NCI-H510A (cell line): ENCODE measurements at places on chromosomes 13 and 19.

GRCh38 chr19:56596676-56597075 is 1.6 kb downstream of the ZNF71 start:
- DNase-seq: no peak

- DNase-seq: no peak
These were observed at the start of gene COX7A1 for GRCh38 chr19:36152352-36153091. Gene COX7A1, minus strand, starts transcription at chr19:36152447. Its CDS starts 40 bp downstream, at chr19:36152407.

GRCh38 chr13:97043302-97043701 is 49.0 kb upstream of the OXGR1 start:
- no peak for DNase-seq

- no peak for DNase-seq
These were observed 17.4 kb downstream of the NALCN start for GRCh38 chr13:101398920-101399319.

DNA sequence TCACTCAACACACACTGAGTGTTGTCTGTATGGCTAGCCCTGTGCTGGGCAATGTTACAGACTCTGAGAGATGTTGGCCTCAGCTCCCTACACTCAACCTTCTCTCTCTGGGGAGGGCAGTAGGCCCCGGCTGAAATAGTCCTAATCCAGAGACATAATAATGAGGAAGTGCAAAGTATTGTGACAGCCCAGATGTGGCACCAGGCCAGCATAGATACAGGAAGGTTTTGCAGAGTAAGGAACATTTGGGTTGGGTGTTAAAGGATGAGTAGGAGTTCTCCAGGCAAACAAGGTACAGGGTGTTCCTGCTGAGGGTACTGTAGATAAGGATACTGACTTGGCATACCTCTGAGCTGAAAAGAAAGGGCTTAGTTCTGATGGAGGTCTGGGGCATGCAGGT is 2.4 kb downstream of the LIN7B start:
- no peak for DNase-seq

DNA sequence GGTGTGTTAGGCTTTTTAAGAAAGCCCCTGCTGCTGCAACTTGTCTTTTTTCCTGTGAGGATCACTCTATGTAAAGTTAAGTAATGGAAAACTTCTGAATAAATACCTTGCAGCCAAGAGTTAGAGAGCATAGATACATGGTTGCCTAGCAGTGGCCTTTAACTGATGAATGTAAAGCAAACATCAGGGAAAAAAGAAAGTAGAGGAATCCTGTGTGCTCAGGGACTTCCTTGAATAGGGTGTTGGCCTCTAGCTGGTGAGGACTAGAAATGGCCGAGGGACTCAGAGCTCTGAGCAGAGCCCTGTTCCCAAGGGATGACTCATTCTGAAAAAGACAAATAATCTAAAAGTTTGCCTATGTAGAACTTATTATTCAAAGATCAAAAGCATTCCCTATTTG is 135.7 kb downstream of the MIPEP start:
- no peak for DNase-seq

DNA sequence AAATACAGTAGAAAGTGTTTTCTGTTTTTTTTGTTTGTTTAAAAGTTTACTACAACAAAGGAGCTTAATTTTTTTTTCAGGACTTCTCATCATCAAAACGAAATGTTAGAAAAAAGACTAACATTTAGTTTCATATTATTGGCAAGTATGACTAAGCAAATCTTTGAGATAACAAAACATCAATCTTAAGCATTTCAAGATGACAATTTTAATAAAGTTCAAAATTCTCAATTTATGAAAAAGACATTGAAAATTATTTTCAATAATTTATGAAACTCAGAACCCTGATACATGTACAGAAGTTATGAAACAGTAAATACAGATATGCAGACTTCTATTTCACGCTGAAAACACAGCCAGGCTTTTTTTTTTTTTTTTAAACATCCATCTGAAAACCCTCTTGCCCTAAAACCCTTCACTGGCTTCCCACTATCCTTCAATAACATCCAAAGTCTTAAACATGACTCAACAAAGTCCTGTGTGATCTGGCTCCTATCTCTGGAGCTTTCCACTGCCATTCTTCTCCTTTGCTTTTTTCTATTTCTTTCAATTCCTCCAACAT is 3.9 kb downstream of the RBM26 start:
- DNase-seq: no peak

DNA sequence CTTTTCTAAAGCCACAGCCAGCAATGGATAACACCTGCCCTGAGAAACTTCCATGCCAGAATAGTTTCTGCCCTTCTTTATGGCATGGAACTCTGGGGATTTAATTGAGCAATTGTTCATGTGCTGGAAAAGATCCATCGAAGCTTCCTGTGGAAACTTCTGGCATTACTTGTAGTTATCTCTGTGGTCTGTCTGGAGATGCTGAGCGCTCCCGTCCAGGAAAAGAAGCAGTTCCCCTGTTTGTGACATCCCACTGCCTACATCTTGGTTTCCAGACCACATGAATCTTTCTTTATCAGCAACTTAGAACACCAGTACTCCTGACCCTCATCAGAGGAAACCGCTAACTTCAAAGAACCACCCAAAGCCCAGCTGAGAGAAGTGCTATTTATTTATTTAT is 24.6 kb downstream of the FLT1 start:
- DNase-seq: no peak

- DNase-seq: no peak
These were observed 21.2 kb upstream of the CEACAM6 start for GRCh38 chr19:41734156-41734555.

DNA sequence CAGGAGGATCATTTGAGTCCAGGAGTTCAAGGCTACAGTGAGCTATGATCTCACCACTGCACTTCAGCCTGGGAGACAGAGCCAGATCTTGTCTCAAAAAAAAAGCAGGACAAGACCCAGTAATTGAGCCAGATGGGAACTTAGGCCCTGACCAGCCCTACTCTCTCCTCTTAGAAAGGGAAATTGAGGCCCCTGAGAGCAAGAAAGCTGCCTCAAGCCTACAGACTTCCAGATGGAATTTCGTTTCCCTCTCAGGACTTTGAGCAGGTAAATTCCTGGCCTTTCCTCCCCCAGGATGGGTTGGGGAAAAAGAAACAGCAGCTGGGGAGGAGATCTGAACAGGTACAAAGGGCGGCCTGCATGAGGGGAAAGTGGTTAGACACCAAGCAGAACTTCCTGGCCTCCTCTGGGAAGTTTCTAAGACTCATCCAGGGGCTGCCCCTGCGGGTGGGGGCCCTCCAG is 3.6 kb upstream of the BCL3 start:
- no peak for DNase-seq

- DNase-seq: no peak
These were observed 6.2 kb downstream of the ARID3A start for GRCh38 chr19:931860-932647.

DNA sequence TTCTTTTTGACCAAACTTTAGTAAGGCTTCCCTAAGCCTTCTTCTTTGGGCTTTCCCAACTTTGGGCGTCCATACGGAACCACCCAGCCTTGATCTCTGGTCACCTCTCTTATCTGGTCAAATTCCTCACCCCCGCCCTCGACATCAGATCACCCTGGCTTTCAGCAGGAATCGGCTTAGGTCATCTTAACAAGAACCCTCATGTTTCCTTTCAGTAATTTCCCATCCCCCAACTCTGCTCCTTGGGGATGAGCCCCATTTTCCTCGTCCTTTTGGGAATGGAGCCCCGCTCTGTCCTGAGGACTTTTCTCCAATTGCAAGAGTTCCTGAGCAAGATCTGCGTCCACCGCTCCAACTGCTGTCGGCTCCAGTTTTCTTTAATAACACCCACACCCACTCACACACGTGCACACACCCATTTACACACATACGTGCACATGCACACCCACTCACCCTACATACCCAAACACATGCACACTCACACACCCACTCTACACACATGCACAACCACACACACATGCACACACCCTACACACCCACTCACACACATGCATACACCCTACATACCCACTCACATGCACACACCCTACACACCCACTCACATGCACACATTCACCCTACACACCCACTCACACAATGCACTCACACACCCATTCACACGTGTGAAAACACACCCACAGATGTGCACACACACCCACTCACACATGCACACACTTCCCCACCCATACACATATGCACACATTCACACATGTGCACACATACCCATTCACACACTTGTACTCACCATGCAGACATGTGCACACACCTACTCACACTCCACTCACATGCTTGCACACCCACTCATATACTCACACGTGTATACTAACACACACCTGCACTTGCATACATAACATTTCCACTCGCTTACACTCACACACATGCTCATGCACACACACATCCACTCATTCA is 87.0 kb upstream of the TM9SF2 start:
- DNase-seq: no peak

DNA sequence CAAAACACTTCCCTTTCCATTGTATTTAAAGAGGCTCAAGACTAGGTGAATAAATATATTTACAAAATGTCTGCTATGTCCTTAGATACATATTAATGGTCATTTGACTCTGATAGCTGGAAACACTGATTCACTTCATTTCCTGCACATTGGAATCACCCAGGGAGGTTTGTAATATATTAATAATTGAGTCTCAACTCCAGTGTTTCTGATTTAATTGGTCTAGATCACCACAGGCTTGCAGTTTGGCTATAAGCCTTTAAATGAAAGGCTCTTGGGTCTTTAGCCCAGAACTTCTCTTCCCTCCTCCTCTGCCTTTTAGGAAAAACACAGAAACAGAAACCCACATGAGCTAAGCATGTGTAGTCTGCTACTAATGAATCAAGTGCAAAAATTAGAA is 378.0 kb downstream of the TBC1D4 start:
- DNase-seq: no peak

DNA sequence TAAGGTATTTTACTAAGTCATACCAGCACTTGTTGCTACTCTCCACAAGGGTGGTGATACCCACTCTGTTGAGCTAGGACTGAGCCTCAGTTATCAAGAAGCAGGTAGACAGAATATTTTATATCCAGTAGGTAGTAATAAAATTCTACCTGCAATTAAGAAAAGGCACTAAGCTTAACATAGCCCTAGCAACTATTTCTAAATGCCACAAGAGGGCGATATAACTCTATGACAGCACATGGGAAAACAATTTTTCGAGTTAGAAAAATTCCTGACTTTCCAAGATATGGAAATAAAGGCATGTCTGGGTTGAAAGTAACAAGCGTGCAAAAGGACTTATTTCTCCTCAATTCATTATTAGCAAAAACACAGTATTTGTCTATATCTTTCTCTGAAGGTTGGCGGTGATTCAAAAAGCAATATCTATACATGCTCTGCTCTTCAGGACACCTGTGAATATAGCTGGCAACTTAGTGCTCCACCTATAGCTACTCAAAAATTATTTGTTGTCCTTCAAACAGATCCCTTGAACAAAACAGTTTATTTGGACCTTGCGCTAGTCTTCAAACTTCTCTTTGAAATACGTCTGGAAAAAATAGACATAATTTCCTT is 14.7 kb downstream of the CCDC169 start:
- DNase-seq: no peak

GRCh38 chr19:28258829-28259228 is 954.1 kb downstream of the UQCRFS1 start:
- no peak for DNase-seq
